ENCODE measurements at places on chromosomes 5 and 9. TPM values are rescaled to one million over a fixed set of nuclear protein-coding genes. Genes with fewer than 3 reads are reported as not detected.

DNA sequence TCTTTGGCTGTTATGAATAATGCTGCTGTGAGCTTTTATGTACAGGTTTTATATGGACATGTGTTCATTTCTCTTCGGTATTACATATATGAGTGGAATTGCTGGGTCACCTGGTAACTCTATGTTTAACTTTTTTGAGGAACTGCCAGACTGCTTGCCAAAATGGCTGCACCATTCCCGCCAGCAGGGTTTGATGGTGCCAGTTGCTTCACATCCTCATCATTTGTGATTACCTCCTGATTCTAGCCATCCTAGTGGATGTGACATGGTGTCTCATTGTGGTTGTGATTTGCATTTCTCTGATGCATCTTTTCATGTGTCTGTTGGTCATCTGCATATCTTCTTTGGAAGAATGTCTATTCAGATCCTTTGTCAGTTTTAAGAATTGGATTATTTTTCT, 10.7 kb downstream of the NANS start:
- DNase-seq, result no peak

DNA sequence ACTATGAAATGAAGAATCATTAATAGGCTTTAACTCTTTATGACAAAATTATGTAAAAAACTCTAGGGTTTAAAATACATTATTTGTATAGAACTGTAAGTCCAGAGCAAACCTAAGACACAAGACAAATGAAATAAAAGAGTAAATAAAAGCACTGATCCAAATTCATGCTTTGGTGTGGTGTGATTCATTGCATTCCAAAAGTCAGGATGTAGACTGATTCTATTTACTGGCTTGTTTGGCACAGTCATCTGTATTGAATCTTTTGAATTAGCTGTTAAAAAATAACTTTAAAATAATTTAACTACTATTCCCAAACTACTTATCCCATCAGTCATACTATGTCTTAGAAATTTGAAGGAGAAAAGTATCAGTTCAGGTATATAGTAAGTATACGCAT, 31.1 kb downstream of the IL4 start:
- no peak for DNase-seq

DNA sequence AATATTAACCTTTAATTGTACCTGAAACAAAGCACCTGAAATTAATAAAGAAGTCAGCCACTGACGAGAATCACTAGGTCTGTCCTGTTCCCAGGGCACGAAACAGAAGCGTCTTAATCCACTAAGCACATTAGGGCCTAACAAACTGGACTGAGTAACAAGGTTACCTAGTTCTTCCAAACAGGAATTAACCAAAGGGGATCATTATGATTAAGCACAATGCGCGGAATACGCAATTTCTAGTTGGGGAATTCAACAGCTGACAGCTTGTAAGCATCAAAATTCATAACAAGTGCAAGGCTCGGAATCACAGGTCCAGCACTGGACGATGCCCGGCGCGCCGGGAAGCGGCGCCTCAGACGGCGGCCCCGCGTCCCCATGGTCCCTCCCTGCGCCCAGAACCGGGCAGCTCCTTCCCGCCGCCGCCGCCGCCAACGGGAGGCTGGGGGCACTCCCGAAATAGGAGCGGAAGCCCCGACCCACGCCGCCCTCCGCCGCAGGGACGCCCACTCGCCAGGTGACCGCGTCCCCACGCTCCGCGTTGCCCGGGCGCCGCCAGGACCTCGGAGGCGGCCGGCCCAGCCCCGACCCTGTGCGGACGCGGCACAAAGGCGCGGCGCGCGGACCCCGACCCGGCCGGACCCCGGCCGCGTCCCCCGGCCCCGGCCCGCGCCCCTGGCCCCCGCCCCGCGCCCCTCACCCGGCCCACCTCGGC, 898 bp downstream of the CAMSAP1 start:
- DNase-seq, result peak; percentile 53

DNA sequence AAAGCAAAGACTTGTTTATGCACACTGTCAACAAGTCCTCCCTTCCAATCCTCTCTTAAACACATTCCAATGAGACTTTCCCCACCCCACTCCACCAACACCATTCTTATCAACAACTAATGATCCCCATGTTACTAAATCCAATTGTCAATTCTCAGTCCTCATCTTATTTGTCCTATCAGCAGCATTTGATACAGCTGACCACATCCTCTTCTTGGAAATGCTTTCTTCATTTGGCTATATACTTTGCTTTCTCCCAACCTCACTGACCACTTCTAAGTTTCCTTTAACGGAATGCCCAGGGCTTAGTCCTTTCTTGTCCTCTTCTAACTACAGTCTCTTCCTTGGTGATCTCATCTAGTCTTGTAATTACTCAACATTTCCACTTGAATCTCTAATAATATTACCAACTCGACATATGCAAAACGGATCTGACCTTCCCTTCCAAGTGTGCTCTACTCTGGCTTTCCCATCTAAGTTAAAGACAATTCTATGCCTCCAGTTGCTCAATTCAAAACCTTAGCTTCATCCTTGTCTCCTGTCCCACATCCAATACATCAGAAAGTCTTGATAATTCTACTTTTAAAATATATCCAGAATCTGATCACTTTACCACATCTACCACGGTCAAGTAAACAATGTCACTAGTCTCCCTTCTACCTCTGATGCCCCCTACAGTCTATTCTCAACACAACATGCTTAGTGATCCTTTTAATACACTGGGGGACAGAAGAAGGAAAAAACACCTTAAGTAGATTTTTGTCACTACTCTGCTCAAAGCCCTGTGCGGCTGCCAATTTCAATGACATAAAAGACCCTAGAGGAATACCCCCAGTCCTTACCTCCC, 25.5 kb downstream of the AGTPBP1 start:
- no peak for DNase-seq

Gene MRPS2
- 31.4 TPM for total RNA-seq

Gene ATP10B
- total RNA-seq, result 0.51 TPM

GRCh38 chr5:90529939-90530677, 724 bp upstream of the LYSMD3 start:
- peak; percentile 53 for DNase-seq

DNA sequence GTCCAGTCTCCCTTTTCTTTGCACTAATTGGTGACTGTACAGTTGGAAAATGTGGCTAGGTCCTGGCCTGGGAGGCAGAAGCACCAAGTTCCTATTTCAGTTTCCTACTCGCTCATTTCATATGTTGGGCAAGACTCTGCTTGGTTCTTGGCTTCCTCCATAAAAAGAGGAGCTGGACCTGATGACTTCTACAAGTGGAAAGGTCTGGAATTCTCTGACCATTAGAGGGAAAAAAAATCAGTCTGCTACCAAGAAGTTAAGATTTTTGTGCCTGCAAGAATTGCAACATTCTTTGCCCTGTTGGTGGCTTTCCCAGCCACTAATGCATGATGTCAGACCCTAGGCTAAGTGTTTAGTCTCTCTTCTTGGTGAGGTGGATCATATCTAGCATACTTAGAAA, 91.5 kb downstream of the WDR41 start:
- DNase-seq, result no peak

Measured in right lobe of liver (tissue), 6 donors.